Activated CD4-positive, alpha-beta T cell treated with anti-CD3 and anti-CD28 coated beads for 4 hours (primary cell): ENCODE measurements at places on chromosomes 12 and 14.

GRCh38 chr14:33120341-33120740 is 181.7 kb downstream of the NPAS3 start:
- no peak for DNase-seq

- DNase-seq: no peak
Observed at GRCh38 chr12:80681287-80681686, 26.1 kb upstream of the MYF6 start.

- DNase-seq: peak; percentile 62
Observed at GRCh38 chr12:122834921-122835749, at the start of gene HIP1R. HIP1R (plus strand) TSS chr12:122835457; CDS start chr12:122835551, 94 bp downstream.

DNA sequence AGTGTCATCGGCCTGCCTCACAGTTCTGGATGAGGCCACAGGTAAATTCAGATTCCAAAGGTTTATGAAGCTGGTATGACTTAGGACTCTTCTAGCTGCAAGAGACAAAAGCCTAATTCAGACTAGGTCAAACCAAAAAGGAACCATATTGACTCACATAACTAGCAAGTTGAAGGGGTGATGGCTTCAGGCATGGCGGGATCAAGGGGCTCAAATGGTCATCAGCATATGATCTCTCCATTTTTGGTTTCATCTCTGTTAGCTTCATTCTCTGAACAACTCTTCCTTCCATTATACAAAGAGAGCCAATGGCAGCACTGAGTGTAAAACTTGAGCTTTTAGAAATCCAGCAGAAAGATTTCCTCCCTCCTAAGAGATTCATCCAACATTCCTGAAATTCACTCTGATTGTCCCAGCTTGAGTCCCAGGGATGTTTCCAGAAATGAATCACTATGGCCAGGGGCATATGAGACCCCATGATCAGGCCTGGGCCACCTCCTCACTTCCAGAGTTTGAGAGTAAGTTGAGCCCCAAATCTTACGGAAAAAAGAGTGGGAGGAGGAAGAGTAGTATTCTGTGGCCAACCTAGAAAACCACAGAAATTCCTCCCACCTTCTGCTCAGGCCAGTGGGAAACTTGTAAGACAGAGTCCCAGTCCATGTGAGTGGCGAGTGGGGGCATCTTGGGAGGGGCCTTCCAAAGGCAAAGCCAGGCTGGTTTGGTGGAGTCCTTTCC is 2.0 kb upstream of the MAP1LC3B2 start:
- DNase-seq: no peak

- DNase-seq: no peak
Observed at GRCh38 chr12:91663744-91664143, 481.1 kb upstream of the DCN start.

GRCh38 chr12:52566847-52567291 is 6.8 kb downstream of the KRT74 start:
- no peak for DNase-seq

DNA sequence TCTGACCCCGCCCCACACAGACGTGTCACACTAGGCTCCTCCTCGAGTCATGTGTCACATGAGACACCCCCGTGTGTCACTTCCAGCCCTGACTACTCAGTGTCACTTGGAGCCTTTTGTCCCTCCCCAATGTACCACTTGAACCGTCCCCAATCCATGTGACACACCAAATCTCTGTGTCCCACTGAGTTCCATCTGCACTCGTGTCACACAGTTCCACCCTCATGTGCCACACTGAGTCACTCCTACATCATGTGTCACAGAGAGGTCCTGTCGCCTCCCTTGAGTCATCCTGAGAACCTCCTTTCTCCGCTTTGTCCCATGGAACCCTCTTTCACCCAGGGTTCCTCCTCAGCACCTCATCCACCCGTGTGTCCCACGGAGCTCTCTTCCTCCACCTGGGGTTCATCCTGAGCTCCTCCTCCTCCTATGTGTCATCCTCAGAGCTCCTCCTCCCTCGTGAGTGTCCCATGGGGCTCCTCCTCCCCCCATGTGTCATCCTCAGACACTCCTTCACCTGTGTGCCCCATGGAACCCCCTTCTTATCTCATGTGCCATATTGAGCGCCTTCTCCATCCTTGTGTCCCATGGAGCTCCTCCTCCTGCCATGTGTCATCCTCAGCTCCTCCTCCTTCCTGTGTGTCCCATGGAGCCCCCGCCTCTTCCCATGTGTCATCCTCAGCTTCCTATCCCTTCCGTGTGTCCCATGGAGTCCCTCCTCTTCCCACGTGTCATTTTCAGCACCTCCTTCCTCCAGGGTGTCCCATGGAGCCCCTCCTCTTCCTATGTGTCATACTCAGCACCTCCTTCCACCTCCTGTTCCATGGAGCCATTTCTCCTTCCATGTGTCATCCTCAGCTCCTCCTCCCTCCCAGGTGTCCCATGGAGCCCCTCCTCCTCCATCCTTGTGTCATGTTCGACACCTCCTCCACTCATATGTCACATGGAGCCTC is 32.0 kb downstream of the RTL1 start:
- no peak for DNase-seq

- no peak for DNase-seq
Observed at GRCh38 chr14:94532447-94532846, 23.2 kb upstream of the SERPINA12 start.

- no peak for DNase-seq
Observed at GRCh38 chr12:96098631-96099030, 63.2 kb upstream of the LTA4H start.

DNA sequence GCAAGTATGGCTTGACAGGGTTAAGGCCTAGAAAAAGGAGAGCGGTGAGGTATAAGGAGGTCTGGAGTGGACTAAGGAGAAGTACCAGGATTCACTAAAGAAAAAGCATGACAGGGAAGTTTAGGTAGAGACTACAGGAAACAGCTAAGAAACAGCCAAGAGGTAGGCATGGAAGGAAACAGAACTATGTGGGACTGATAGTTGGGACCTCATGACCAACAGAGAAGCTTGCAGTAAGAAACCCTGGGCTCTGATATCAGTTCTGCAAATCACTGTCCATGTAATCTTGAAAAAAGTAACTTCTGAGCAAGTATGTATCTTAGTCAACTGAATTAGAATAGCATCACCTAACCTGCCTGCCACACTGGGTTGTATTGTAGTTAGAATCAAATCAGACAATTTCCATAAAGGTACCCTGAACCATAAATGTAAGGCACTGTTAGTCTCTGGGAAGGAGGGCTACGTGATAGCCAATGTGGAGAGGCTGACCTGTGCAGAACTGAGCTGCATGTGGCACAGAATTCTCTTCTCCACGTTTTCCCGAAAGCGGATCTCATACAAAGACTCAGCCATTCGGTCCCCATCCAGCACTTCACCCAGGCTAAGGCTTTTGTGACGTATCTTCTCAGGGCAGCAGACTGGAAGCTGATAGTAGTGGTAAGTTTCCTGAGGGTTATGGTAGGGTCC is 912 bp downstream of the TM9SF1 start:
- no peak for DNase-seq

- DNase-seq: no peak
Observed at GRCh38 chr14:63460680-63461369, 82.4 kb downstream of the PPP2R5E start.

GRCh38 chr12:89370850-89371249 is 18.5 kb upstream of the DUSP6 start:
- DNase-seq: no peak

DNA sequence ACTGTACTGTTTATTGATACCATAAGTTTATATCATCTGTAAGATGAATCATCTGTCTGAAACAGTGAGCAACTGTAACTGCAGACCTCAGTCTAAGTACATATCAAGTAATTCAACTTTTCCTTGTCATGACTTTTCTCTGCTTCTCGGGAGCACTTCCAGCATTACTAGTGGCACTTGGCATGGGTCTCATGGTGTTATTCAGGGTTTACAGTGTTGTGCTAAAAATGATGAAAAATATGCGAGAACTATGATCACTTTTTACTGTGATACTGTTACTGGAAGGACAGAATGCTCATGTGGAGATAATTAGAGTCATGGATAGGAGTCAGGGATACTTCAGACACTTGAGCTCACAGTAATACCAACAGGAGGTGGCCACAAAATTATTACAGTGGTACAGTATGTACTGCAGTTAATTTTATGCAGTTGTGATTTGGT is 8.3 kb downstream of the KTN1 start:
- no peak for DNase-seq

GRCh38 chr12:10558789-10559188 is 53.1 kb downstream of the EIF2S3B start:
- DNase-seq: no peak

GRCh38 chr12:57519796-57520052 is 590 bp downstream of the DDIT3 start:
- peak; percentile 31 for DNase-seq

GRCh38 chr12:6700646-6701051 is at the start of gene PIANP:
PIANP (minus strand) TSS chr12:6700815; CDS start chr12:6698061, 2,754 bp downstream.
- peak; percentile 42 for DNase-seq

DNA sequence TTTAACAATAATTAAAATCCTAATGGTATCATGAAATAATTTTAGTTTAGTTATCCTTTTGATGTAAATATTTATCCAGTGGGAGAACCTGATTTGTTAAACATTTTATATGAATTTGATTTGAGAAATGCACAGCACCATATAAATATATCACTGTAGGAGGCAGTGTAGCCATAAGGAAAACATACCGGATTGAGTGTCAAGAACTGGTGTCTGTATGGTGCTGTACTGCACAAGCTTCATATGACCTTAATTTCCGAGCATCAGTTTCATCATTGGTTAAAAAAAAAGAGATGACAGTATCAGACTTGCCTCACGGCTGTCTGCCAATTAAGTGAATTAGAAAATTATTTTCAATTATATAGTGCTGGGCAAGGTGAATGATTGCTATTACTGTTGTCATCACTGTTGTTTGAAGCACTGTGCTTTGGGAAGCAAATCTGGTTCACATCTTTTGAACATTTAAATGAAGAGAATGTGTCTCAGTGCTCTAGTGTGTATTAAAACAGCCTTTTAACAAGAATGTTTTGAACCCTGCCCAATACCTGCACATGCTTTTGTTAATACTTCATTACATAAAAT is 72.1 kb downstream of the TMTC2 start:
- DNase-seq: no peak

DNA sequence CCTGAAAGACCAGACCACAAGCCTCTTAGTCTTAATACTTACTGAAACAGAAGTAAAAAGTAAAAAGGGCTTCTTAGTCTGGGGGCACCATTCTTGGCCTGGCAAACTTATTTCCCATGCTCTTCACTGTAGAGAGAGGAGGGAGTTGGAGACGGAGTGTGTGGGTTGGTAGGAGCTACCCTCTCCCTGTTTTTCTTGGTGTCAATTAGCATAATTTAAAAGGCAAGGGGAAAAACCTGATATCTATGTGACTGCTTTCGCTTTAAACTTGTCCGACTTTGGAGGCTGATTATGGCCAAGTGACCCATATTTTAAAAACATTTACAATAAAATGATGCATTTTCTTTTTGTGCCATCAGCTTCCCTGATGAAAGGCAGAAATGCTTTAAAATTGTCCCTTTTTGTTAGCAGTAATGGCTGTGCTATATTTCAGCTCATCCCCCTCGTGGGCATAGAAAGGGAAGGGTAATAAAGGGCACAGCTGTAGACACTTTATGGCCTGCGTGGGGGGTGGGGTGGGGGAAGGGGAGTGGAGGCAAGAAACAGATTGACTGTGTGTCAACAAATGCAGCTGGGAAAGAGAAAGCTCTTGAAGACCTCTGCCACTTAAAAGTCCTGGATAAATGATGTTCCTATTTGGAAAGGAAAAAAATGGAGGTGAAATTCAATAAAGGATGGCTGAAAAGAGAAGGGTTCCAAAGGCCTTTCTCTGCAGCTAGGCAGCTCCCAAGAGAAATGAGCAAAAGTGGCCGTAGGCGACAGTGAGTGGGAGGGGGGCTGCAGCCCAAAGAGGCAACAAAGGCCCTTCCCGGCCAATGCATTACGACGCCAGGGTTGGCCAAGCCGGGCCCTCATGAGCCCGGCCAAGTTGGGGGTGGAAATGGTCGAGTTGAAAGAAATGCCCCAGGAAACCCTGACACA is 57.5 kb upstream of the TMEM263 start:
- no peak for DNase-seq

DNA sequence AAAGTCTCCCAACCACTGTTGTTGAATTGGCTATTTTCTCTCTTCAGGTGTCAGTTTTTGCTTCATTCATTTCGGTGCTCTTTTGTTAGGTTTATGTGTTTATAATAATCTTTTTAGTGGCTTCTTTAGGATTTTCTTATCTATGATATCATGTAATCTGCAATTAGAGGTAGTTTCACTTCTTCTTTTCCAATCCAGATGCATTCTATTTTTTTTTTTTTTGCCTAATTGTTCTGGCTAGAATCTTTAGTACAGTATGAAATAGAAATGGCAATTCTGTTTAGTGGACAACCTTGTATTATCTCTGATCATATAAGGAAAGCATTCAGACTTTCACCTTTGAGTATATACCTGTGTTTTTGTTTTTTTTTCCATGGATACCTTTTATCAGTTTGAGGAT is 17.4 kb downstream of the CNOT2 start:
- no peak for DNase-seq

- DNase-seq: no peak
Observed at GRCh38 chr14:75402867-75403413, 24.9 kb upstream of the JDP2 start.

DNA sequence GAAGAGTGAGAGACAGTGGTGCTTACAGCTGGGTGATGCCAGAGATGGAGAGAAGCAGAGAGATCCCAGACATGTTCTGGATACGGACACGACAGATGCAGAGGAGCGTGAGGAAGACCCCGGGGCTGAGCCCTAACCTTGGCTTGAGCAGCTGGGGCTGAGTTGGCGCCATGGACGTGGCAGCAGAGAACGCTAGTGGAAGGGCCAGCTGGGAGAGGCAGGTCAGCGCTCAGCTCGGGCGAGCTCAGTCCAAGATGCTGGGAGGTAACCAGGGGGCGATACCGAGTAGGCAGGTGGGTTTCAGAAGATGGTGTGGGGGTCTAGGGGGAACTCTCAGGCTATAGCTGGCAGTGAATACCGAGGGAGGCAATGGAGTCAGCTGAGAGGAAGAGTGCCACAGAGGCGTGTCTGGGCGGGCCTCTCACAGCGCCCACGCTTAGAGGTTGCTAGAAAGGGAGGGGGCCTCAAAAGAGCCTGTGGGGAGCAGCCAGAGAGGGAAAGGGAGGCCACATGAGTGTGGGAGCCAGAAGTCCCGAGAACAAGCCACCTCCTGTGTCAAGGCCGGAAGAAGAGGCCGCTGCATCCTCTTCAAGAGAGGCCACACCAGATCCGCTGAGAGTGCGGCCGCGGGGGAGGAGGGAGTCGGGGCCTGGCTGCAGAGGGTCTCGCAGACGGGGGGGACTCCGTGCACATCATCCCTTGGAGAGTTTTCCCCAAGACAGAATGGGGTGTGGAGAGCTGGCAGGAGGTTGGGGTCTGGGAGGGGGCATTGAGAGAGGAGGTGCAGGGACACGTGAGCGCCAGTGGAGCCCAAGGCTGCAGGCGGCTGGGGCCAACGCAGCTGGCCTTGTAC is 57.0 kb upstream of the DIO3 start:
- no peak for DNase-seq

DNA sequence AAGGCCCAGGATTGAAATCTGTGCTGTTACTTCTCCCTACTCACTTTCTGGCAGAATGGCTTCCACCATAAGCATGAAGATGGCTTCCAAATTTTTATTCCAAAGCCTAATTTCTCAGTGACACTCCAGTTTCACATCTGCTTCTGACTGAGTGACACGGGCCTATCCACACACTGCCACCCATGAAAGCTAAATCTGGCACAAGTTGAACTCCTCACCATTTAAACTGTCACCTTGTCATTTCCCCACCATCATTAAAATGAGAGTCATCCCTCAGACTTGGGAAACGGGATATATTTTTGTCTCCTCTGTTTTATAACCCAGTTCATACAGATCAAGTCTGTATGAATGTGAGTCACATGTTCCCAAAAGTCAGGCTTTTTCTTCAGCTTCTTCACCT is 77.1 kb downstream of the MGST1 start:
- no peak for DNase-seq
